ENCODE measurements at places on chromosomes 11 and 22.

DNA sequence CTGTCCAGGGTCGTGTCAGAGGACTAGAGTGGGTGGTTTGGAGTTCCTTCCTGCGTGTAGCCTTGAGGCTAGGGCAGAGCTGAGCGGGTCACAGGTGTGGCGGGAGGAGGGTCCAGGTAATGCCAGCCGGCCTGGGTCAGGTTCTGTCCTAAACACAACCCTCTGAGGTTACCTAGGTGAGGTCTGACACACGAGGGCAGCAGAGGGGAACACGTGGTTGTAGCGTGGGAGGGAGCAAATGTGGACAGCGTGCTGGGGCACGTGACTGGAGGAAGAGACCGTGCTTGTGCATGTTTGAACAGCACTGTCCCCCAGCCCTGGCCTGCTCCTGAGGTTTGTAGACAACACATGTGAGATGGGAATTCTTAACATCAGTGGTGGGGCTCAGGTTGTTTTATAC is 13.1 kb downstream of the MOV10L1 start:
- H3K4me1 ChIP-seq, result no peaks in the 10 kb centered on the region
- DNase-seq, result no peak
- no peak overlapping the region for H3K4me3 ChIP-seq
- H3K27me3 ChIP-seq, result no peaks in the 10 kb centered on the region
- no peak overlapping the region for H3K27ac ChIP-seq

DNA sequence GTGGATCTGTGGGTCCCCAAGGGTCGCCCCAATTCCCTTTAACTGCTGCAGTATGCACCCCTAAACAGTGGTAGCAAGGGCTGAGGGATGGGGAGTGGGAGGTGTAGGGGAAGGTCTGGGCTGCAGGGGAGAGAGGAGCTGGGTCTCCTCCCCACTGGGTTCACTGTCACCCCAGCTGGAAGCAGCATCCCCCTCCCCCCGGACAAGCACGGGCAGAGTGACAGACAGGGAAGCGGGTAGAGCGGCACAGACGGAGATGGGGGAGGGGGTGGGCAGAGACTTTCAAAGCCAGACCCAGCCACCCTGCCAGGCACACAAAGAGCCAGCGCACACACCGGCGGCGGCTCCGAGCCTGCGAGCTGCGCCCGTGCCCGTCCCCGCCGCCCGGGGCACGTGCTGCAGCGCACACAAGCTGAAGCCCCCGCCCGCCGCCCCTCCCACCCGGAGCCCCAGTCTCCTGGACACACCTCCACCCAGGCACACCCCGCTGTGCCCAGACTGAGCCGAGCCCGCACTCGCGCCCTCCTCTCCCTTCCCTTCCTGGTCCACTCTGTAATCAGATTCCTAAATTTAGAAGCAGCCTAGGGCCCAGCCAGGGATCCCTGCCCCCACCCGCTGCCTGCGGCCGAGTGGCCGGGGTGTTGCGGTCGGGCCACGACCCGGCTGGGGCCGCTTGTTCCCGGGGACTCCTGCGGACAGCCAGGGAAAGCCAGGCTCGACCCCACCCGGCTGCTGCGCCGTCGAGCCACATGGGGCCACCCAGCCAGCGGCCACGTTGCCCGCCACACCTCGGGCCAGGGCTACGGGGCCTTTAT is 935 bp upstream of the RCOR2 start:
- DNase-seq, result no peak
- H3K4me1 ChIP-seq, result peaks cover 12% of the 10 kb centered on the region
- H3K27ac ChIP-seq, result no peak overlapping the region
- peaks cover 3% of the 10 kb centered on the region for H3K27me3 ChIP-seq

DNA sequence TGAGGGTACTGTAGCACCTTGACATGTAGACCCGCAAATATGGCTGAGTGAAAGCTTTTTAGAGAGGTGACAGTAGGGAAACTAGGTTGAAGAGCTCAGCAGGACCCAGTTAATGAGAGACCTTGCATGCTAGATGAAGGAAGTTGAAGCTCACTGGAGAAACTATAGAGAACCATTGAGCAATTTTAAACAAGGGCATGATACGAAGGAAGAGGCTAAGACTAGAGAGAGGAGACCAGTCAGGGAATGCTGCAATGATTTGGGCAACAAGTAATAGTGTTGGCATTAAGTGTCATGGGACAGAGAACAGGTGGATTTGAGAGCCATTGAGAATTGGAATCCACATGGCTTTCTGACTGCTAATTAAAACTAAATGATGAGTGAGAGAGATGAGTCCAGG is 4.1 kb downstream of the OLFML1 start:
- H3K27ac ChIP-seq, result no peak overlapping the region
- H3K4me3 ChIP-seq, result no peak overlapping the region
- H3K36me3 ChIP-seq, result peaks cover 2% of the 10 kb centered on the region
- no peaks in the 10 kb centered on the region for H3K27me3 ChIP-seq
- DNase-seq, result no peak

GRCh38 chr11:26234451-26234850 is 97.5 kb upstream of the ANO3 start:
- no peak overlapping the region for H3K27ac ChIP-seq
- no peaks in the 10 kb centered on the region for H3K36me3 ChIP-seq
- no peaks in the 10 kb centered on the region for H3K27me3 ChIP-seq
- no peak overlapping the region for H3K4me3 ChIP-seq
- H3K4me1 ChIP-seq, result no peaks in the 10 kb centered on the region

- H3K4me1 ChIP-seq, result no peaks in the 10 kb centered on the region
- no peaks in the 10 kb centered on the region for H3K27me3 ChIP-seq
- no peak for DNase-seq
- no peak overlapping the region for H3K27ac ChIP-seq
- no peaks in the 10 kb centered on the region for H3K36me3 ChIP-seq
Observed at GRCh38 chr22:43448048-43448447, 36.2 kb downstream of the MPPED1 start.

- DNase-seq, result no peak
- no peaks in the 10 kb centered on the region for H3K27me3 ChIP-seq
- no peaks in the 10 kb centered on the region for H3K4me1 ChIP-seq
- H3K36me3 ChIP-seq, result no peaks in the 10 kb centered on the region
Observed at GRCh38 chr11:10597877-10598351, 29.4 kb upstream of the LYVE1 start.

- no peaks in the 10 kb centered on the region for H3K27me3 ChIP-seq
- H3K27ac ChIP-seq, result no peak overlapping the region
- no peak overlapping the region for H3K4me3 ChIP-seq
- no peaks in the 10 kb centered on the region for H3K4me1 ChIP-seq
- no peaks in the 10 kb centered on the region for H3K36me3 ChIP-seq
Observed at GRCh38 chr11:86571273-86571948, 101.0 kb downstream of the ME3 start.
